ENCODE measurements at places on chromosomes 11 and 22.

GRCh38 chr22:31923136-31923535 lies 21.2 kb upstream of the YWHAH start:
- peak overlapping the region; percentile 70 for H3K27ac ChIP-seq
- H3K4me1 ChIP-seq = peaks cover 70% of the 10 kb centered on the region
- H3K4me3 ChIP-seq = no peak overlapping the region
- H3K36me3 ChIP-seq = no peaks in the 10 kb centered on the region
- DNase-seq = no peak
- H3K27me3 ChIP-seq = peaks cover 24% of the 10 kb centered on the region

GRCh38 chr11:88050247-88050646 lies 125.0 kb downstream of the RAB38 start:
- no peaks in the 10 kb centered on the region for H3K36me3 ChIP-seq
- H3K27me3 ChIP-seq = no peaks in the 10 kb centered on the region
- no peak for DNase-seq
- no peak overlapping the region for H3K27ac ChIP-seq

- H3K27me3 ChIP-seq = peaks cover 11% of the 10 kb centered on the region
- DNase-seq = no peak
- no peak overlapping the region for H3K27ac ChIP-seq
- no peaks in the 10 kb centered on the region for H3K36me3 ChIP-seq
- H3K4me1 ChIP-seq = peaks cover 43% of the 10 kb centered on the region
- no peak overlapping the region for H3K4me3 ChIP-seq
These were observed 60.2 kb downstream of the LINC01488 start for GRCh38 chr11:69541501-69542313.

GRCh38 chr11:31022080-31022479 lies 347.5 kb downstream of the DCDC1 start:
- H3K27me3 ChIP-seq = no peaks in the 10 kb centered on the region
- H3K27ac ChIP-seq = no peak overlapping the region
- no peaks in the 10 kb centered on the region for H3K36me3 ChIP-seq
- no peak overlapping the region for H3K4me3 ChIP-seq
- H3K4me1 ChIP-seq = no peaks in the 10 kb centered on the region

- no peaks in the 10 kb centered on the region for H3K27me3 ChIP-seq
These were observed 125.8 kb downstream of the MAML2 start for GRCh38 chr11:96217206-96217605.

GRCh38 chr22:44205516-44206329 lies 25.0 kb downstream of the PARVG start:
- DNase-seq = no peak
- H3K4me1 ChIP-seq = peaks cover 14% of the 10 kb centered on the region
- H3K4me3 ChIP-seq = no peak overlapping the region
- no peak overlapping the region for H3K27ac ChIP-seq
